ENCODE measurements at places on chromosomes 7 and 10.

- no peak for DNase-seq
Observed at GRCh38 chr10:113108194-113108835, 158.3 kb downstream of the TCF7L2 start.

GRCh38 chr10:79496896-79497295, 15.4 kb upstream of the EIF5AL1 start:
- DNase-seq: no peak

DNA sequence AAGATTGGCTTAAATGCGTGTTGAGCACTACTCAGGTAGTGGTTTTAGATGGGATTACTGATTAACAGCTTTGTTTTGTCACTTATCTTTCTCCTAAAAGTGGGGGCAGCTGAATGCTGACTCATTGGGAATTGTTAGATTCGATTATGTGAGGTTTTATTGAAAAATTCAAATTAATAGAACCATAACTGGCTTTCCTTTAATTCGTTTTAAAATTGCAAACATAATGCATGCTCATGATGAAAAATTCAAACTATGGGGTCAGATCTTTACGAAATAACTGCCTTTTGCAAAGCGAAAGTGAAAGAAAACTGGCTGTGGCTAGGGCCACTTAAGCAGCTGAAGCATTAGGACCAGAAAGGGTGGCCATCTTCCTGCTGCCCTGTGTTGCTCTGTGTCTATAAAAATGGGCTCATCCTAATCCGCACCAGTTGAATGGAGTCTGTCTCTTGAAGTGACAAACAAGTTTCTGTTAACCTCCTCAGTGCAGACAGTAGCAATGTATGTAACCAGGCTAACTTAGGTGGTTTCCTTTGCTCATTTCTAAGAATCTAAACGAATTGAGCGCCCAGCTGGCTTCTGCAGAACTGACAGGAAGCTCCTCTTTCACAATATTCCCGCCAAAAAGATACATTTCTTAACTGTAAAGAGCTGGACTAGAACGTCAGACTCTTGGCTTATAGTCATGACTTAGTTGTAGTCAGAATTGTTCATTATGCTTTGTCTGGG, 27.8 kb downstream of the DENND10 start:
- no peak for DNase-seq

GRCh38 chr7:142997456-142997989, 29.4 kb downstream of the OR9A2 start:
- no peak for DNase-seq

DNA sequence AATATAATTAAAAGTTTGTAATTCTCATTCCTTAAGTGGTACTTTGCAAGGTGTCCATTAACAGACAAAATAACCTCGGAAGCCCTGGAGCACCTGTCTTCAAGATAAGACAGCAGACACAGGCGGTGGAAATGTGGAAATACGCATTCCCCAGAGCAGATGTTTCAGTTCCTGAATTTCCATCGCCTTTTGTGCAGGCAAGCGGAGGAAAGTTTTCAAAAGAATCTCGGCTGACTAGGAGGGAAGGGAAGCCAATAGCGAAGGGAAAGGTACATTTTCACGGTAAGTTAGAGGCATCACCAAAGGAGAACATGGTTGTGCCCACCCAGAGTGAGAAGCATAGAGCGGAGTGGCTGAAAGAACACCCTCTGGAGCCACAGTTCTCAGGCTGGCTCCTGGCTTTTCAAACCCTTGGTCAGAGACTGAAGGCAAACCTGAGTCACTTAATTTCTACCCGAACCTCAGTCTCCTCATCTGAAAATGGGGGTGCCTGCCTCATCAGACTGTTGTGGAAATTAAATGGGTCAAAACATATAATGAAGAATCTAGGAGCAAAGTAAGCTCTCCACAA, 13.6 kb downstream of the CPA1 start:
- DNase-seq: no peak

- DNase-seq: no peak
Observed at GRCh38 chr7:27586825-27587224, 75.9 kb downstream of the HIBADH start.

DNA sequence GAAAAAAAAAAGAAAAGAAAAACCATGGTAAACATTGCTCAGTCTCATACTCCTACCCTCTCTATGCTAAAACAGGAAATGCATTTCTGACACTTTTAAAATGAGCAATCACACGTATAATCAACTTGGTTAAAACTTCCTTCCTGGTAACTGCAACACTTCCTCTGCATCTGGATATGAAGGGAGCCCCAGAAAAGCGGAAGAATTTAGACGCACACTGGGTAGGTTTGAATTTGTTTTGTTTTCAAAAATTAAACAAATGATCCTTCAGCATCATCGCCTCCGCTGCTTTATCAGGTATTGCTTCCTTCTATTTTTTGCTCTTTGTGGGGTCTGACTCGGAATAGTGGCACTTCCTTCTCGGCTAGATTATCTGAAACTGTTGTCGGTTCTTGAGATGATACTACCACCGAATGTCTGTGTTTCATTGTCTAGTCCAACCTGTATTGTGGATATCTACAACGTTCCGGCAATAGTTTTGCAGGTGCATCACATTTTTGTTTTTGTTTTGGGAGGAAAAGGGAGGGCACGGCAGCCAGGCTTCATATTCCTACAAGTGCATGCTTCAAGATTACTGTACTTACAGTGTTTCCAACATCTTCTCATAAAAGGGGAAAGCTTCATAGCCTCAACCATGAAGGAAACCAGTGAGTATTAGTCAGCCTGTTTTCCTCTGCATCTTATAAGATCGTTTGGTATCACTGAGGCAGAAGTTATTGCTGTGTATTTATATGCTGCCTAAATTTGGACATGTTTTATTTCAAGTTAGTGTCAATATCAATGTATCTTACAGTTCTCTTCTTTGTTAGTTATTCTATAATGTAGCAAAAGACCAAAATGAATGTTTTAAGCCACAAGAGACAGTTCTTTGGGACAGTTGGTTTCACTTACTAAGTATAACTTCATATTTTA, at the start of gene PIK3CG:
PIK3CG (plus strand) TSS at position 153 of the 912 bp plus-strand sequence. CDS start 2,280 bp downstream, outside the sequence.
- no peak for DNase-seq

GRCh38 chr10:11678074-11678793, 63.9 kb upstream of the ECHDC3 start:
- DNase-seq: no peak

- no peak for DNase-seq
Observed at GRCh38 chr7:101453617-101454016, 90.9 kb downstream of the COL26A1 start.

GRCh38 chr7:1087952-1088920, at the start of gene GPER1:
Gene GPER1, plus strand, starts transcription at chr7:1088113. Its CDS starts 3,616 bp downstream, at chr7:1091729.
- no peak for DNase-seq

- DNase-seq: no peak
Observed at GRCh38 chr7:133633055-133633454, 380.2 kb downstream of the EXOC4 start.

DNA sequence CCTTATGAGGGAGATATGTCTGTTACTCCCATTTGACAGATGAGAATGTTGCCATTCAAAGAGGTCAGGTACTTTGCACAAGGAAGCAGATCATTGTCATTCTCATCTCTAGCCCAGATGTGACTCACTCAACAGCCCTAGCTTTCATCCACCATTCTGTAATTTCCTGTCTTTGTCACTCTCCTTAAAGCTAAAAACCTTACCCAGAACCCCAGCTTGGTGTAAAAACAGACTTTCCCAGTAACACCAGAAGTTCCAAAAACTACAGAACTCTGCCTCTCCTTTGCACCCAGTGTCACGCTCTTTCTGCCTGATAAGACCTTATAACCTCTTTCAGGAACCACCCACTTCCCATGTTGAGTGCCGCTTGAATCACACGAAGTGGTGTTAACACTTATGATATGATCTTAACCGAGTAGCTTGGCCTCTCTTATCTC, 89.1 kb upstream of the SP4 start:
- DNase-seq: no peak

GRCh38 chr7:45268013-45268412, 110.4 kb downstream of the RAMP3 start:
- no peak for DNase-seq

GRCh38 chr7:80858141-80858903, 60.5 kb downstream of the SEMA3C start:
- no peak for DNase-seq

- DNase-seq: no peak
Observed at GRCh38 chr7:47757921-47758411, 176.1 kb upstream of the TNS3 start.

DNA sequence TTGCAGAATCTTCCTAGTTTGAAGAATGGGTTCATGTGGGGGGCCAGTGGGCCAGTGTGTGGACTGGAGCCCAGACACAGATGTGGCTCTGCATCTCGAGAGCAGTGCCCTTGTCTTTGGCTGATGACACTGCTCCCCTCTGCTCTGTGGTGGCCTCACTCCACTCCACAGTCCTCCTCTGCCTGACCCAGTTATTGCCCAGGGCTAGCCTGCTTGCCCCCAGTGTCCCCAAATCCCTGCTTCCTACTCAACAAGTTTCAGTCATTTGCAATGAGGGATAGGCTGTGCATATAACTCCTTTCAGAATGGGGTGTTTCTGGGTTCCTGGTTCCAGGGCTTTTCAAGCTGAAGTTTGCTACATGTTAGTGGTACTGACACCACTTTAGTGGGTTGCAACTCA, 177.5 kb downstream of the SNX10 start:
- no peak for DNase-seq

DNA sequence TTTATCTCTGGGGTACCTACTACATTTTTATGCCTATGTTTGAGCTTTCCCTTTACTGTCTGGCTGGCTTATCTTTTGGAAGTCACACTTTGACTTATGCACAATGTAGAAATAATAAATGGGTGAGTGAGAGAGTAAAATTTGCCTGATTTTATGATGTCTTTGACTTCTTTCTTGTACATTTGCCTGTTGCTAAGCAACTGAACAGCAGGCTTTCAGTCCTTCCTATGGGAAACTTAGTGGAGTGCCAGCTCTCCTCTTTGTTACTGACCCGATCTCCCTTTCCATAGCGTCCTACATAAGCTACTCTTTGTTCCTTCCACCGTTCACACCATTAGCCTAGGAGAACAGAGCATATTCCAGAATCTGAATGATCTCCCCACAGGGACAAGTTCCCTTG, 4.2 kb downstream of the TAS2R60 start:
- no peak for DNase-seq

DNA sequence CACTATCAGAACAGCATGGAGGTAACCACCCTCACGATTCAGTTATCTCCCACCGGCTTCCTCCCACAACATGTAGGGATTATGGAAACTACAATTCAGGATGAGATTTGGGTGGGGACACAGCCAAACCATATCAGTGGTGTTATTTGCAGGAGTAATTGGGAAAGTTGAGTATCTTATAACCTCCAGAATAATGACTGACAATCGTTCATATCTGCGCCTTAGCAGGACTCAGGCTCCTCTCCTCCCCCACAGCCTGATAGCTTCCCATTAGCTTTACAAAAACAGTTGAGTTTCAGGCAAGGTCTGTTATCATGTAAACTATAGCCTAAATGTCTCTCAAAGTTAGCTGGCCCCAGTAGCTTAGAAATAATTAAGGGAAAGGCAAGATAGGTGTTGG, 3.4 kb upstream of the ERCC6 start:
- DNase-seq: no peak

DNA sequence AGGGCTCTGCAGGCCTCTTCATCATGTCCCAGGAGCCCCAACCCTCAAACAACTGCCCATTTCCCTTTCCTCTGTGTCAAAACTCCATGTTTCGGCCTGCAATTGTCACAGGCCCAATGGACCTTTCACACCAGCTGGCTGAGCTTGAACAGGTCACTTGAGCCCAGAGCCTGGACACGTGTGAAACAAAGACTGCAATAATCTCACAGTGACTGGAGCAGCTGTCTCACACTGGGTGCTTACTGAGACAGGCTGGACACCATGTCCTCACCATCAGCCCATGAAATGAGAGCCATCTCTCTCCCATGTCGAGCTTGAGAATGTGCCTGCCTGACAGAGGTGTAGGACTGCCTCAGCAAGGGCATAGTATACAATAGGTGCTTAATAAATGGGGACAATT, 19.5 kb upstream of the EIF5AL1 start:
- DNase-seq: no peak

- DNase-seq: no peak
Observed at GRCh38 chr10:9875353-9875752, 1142.3 kb upstream of the CELF2 start.

DNA sequence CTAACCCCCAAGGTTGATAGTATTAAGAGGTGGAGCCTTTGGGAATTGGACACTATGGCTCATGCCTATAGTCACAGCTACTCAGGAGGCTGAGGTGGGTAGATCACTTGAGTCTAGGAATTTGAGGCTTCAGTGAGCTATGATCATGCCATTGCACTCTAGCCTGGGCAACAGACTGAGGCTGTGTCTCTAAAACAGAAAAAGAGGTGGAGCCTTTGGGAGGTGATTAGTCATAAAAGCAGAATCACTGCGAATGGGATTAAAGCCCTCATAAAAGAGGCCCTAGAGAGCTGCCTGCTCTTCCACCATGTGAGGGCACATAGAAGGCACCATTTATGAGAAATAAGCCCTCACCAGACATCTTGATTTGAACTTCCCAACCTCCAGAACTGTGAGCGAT, 81.9 kb downstream of the SKAP2 start:
- no peak for DNase-seq

DNA sequence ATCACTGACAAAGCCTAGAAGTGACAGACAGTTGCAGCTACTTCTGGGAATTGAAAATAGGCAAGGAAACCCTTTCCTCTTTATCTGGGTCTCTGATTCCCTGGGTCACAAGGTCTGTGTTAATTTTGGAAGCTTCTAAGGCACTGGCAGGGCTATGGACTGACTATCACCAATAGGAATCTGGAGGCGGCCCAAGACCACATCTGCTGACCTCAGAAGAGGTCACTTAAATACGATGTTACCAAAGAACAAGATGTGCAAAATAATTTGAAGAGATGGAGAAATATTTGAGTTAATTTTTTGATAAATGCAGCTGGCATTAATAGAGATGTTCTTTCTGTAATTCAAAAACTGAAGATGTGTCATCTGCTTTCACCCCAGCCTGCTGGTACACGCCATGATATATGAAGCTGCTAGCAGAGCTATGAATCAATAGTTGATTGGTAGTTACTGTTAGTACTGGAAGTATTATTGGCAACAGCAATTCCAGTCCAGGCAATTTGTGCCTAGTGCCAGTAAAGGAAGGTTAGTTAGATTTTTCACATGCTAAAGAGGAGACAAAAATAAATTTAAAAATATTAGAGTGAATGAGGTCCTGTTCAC, 5.5 kb upstream of the STEAP4 start:
- DNase-seq: no peak

DNA sequence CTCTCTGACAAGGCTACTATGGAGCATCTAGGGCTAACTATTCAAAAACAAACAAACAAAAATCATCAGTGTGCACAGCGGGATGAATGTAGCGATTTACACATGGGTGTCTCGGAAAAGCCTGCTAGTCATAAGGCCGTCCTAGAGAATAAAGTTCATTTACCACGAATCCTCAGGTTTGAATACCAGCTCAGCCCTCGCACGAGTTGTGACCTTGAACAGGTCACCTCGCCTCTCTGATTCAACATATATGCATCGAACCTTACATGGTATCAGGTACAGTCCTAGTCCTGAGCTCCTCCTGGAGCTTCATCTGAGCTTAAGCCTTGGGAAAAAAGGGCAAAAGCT, 572 bp downstream of the ATP5MF start:
- no peak for DNase-seq

- no peak for DNase-seq
Observed at GRCh38 chr7:136509466-136509865, 359.0 kb upstream of the CHRM2 start.

GRCh38 chr10:7610651-7611389, 55.9 kb downstream of the ITIH5 start:
- DNase-seq: no peak

All from activated naive CD4-positive, alpha-beta T cell (primary cell).